ENCODE measurements at places on chromosomes 11 and 22.

GRCh38 chr11:117466966-117467365, 139.3 kb downstream of the CEP164 start:
- no peak for DNase-seq

GRCh38 chr22:24809331-24809730, 3.3 kb downstream of the SGSM1 start:
- DNase-seq = no peak

DNA sequence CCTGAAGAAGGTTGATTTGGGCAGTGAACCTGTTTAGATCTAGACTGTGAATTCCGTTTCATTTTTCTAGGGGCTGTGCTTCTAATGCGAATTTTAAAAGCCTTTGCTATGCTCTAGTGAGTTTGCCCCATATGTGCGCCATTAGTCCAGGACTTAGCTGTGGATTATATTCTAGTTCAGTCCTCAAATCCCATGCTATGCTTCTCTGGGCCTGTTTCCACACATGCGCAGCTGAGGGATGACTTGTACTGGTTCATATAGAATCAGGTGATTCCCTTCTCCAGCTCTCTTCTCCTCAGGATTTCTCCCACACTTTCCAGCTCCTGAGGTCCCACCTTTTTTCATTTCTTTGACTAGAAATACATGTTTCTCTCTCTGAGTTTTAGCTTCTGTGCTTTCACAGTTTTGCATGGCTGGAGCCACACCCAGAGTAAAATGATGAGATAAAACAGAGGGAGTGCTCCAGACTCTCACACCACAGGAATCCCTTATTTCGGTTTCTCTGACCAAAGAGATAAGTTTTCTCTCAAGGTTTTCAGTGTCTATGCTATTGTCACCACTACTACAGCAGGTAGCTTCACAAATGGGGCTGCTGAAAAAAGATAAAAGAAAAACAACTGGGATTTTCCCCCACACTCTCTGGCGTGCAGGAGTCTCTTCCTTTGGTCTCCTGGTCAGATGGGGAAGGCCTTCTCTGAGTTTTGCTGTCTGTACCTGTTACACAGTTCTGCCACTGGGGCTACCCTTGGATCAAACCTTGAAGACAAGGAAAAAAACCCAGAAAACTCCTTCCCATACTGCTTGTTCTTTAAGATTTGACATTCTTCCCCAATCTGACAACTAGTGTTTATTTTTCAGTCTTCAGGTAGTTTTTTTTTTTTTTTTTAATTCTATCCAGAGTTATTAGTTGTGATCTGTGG, 96.2 kb upstream of the TEAD1 start:
- DNase-seq = no peak

DNA sequence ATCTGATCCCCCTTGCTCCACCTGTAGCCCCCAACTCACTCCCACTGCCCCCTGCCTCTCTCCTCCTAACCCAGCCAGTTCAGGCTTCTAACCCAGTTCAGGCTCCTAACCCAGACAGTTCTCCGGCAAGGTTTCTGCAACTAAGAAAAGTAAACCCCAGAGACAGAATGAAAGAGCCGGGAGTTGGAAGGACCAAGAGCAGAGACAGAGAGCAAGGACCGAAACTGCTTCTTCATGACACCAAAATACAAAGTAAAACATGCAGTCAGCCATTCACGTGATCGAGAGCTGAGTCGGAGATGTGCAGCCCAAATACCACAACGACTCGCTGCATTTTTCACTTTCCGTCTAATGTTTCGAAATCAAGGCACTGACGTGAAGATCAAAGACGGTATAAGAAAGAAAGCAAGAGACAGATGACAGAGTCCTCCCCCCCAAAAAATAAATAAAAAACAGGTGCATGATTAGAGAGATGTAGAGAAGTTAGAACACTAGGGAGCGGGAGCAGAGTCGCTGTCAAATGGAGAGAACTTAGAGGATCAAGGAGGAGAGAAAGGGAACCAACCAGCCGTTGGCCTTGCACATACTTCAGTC, 884 bp downstream of the IL10RA start:
- DNase-seq = no peak

DNA sequence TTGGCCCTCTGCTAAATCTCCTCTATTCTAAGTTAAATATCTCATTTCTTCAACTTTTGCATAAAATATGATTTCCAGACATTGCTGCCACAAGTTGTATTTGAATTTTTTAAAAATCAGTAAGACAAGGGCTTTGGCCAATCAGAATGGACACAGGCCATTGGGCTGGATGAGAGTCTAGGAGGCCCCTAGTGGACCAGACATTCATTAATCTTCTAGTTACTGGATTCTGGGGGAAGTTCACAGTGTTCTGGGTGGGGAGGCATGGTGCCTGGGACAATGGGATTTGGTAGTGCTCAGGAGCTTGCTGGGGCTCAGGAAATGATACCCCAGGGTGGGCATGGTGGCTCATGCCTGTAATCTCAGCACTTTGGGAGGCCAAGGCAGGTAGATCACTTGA, 12.4 kb upstream of the SORL1 start:
- DNase-seq = no peak

- peak; percentile 81 for DNase-seq
These were observed 450.4 kb downstream of the MIAT start for GRCh38 chr22:27107824-27108223.

- DNase-seq = no peak
These were observed 39.8 kb downstream of the SYN3 start for GRCh38 chr22:33018232-33018864.

DNA sequence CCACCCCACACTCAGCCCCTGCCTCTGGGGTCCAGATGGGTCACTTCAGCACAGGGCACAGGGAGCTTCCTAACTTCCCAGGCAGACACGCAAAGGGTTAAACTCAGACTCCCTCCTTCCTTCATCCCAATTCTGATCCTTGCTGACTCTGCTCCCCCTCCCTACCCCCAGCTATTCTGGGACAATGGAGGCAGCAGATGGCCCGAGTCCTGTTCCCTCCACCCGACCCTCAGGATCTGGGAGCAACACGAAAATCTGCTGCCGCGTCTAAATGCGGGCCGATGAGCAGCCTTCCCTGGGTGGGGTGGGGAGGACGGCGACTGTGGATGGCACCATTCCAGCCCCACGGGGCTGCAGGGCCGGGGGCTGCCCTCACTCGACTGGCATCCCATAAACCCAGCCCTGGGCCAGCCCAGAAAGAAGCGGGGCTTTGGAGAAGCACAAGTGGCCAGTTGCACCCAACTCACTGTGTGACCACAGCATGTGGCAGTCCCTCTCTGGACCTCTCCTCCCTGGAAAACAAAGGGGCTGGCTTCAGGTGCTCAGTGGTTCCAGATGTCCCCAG, 18.7 kb downstream of the MFNG start:
- no peak for DNase-seq

DNA sequence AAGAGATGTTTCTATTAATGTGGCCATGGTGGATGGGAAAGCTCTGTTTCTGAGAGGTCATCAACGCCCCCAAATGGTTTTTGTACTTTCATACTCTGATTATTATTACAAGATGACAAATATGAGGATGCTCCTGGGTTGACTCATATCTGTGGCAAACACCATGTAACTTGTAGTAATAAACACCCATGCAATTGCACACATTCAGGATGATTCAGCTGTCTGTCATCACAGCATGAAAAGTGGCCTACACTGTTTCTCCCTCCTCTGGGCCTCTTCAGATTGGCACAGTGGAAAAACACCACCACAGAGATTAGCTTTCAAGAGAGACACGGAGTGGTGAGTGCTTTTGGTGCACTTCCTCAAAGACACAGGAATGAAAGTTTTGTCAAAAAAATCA, 85.4 kb downstream of the MTNR1B start:
- peak; percentile 32 for DNase-seq

GRCh38 chr11:33018840-33019239, 3.2 kb downstream of the DEPDC7 start:
- no peak for DNase-seq

GRCh38 chr11:9692691-9693090, 28.8 kb downstream of the SWAP70 start:
- no peak for DNase-seq

DNA sequence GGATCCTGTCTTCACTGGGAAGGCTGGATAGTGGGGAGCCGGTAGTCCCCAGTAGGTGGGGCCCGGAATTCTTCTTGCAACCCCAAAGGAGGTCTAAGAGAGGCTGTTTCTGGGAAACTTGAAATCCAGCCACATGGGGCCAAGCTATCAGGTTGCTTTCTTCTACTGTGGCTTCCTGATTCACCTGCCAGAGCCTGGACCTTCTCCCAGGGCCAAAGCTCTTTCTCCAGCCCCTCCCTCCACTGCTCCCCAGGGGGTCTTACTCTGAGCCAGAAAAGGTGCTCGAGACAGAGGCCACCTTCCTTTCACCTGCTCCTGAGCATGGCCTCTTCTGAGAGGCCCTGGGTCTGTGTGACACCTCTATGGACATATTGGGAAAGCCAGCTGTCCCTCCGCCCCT, 9.1 kb downstream of the TST start:
- DNase-seq = no peak

DNA sequence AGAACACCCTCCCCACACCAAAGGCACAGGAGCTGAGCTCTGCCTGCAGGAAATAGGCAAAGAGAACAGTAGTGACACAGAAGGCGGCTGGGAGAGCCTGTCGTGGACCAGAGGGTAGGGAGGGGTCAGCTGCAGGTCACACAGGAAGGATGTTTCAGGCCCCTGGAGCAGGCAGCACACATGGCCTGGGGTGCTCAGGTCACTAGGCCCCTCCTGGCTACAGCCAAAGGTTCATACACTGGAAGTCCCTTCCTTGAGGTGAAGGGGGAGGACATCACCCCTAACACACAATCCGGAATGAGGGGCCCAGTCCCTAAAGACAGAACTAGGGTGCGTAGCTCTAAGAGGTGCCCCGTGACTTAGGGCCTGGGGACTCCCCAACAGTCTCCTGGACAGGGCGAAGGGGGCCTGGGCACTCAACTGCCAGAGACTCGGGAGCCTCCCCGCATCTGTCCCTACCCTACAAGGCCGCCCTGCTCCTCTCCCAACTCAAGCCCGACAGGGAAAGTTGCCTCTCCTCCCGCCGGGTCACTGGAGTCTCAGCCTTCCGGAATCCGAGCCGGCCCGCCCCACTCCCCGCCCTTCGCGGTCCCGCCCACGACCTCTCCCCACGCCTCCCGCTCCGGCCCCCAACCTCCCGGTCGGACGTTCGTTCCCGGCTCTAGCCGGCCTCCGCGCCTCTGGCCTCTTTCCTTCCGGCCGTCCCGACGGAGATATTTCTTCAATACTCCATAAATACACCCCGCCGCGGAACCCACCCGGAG, at the start of gene CYB5R2:
Gene CYB5R2, minus strand, starts transcription at position 541 of the 764 bp plus-strand sequence. CDS start 675 bp downstream, outside the sequence.
- DNase-seq = no peak

GRCh38 chr11:2767801-2768200, 68.0 kb upstream of the KCNQ1OT1 start:
- no peak for DNase-seq

GRCh38 chr11:61924064-61924455, 6.7 kb upstream of the RAB3IL1 start:
- no peak for DNase-seq

DNA sequence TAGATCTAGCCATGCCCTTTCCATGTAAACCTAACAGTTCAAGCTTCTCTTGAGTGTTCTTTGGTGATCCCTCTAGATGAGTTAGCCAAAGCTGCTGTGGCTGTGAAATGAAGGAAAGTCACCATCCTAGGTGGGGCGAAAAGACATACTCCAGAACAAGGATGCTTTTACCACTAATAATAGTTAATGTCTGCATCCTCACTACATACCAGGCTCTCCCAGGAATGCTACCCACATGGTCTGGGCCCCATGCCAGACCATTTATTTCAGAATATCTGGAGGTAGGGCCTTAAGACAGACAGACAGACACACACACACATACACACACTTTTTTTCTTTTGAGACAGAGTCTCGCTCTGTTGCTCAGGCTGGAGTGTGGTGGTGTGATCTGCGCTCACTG, 14.7 kb downstream of the ABTB2 start:
- DNase-seq = no peak

- DNase-seq = no peak
These were observed 19.3 kb upstream of the TMEM191C start for GRCh38 chr22:21447694-21448402.

DNA sequence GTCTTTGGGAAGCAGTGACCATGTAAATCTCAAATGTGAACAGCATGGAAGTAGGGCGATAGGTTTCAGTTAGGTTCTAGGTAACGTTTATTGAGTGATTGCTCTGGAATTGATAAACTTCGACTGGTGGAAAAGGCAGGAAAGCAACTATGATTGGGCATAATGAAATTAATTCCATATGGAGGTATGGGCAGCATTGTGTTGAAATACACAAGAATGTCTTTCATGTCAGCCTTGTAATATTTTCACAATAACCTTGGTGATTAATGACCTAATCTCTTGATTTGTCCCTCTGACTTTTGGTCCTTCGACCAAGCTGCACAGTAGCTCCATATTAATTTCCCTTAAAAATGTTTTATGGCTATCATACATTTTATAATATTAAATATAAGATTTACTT, 2.8 kb downstream of the CEP57 start:
- DNase-seq = no peak

- DNase-seq = no peak
These were observed 7.2 kb downstream of the DDX10 start for GRCh38 chr11:108672113-108672512.

DNA sequence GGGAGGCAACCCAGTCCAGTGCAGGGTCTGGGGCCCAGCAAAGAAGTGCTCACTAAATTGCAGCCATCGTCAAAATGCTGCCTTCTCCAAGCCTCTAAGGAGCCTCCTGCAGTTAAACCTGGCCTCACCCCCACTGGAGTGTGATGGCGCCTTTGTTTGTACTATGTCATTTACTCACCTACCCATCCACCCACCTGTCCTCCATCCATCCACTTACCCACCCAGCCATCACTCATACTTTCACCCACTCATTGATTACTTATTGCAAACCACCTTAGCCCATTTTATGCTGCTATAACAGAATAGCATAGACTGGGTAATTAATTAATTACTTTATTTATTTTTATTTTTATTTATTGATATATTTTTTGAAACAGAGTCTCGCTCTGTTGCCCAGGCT, 28.8 kb upstream of the PPFIA1 start:
- DNase-seq = no peak

DNA sequence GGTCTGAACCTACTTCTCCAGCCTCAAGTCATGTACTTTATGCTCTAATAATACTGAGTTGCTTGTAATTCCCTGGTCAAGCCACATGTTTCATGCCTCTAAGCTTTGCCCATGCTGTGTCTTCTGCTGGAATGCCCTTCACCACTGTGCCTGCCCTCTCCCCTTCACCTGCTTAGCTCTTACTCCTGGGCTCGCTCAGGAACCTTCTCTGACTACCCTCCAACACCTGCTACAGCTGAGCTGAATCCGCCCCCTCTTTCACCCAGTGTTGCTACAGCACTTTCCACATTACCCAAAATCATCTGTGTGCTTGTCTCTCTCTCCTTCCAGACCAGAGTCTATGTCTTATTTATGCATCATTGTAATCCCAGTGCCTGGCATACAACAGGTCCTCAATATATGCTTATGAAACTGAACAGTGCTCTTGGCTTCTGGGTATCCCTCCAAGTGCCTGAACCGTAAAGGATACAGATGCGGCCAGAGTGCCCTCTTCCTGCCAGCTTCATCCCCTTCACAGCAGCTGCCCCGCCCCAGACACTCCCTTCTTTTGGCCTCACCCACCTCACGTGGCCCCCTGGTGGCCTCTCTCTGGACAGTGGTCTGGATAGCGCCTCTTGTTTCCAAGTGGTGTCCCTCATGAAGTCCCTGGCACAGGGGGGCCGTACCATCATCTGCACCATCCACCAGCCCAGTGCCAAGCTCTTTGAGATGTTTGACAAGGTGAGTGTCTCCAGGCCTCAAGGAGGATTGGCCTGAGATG, 7.1 kb downstream of the ABCG4 start:
- no peak for DNase-seq

GRCh38 chr11:102457056-102457677, 4.6 kb upstream of the TMEM123 start:
- no peak for DNase-seq
